ENCODE measurements at places on chromosomes 13 and 19.
A peak's percentile ranks its signal among the peaks of the same experiment; 100 is the strongest.

GRCh38 chr19:31185261-31185660, 164.0 kb downstream of the TSHZ3 start:
- DNase-seq, result no peak

DNA sequence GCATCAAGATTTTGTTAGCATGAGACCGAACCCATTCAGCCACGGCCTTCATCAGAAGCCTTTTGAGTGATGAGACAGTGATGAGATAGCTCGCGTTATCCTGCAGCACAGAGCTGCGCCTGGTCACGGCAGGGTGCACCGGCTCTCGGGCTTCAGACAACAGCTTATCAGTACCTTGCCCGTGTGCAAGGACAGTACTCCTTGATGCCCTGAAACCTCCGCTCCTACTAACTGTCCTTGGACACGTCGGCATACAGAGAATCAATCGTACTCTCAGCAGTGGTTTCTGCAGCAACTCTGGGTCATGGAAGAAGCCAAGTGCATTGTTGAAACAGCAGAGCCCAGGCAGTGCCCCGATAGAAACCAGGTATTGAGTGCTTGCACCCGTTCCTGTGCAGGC, 40.7 kb downstream of the IRS2 start:
- DNase-seq, result no peak

- DNase-seq, result no peak
These were observed 17.3 kb downstream of the ZSWIM4 start for GRCh38 chr19:13812544-13812943.

GRCh38 chr19:49718511-49718910, 27.6 kb downstream of the CPT1C start:
- no peak for DNase-seq

- DNase-seq, result no peak
These were observed 35.7 kb downstream of the TFDP1 start for GRCh38 chr13:113620036-113620796.

GRCh38 chr19:8618751-8619150, 8.2 kb upstream of the ADAMTS10 start:
- no peak for DNase-seq

- DNase-seq, result no peak
These were observed 2.1 kb upstream of the MISP3 start for GRCh38 chr19:14070268-14071050.

DNA sequence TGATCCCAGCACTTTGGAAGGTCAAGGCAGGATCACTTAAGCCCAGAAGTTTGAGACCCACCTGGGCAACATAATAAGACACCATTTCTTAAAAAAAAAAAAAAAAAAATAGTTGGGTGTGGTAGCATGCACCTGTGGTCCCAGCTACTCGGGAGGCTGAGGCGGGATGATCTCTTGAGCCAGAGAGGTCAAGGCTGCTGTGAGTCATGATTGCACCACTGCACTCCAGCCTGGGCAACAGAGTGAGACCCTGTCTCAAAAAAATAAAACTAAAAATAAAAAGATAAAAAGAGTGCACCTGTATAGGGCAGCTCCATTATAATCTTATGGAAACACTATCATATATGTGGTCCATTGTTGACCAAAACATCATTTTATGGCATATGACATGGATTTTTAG, 25.5 kb upstream of the STARD13 start:
- DNase-seq, result no peak

DNA sequence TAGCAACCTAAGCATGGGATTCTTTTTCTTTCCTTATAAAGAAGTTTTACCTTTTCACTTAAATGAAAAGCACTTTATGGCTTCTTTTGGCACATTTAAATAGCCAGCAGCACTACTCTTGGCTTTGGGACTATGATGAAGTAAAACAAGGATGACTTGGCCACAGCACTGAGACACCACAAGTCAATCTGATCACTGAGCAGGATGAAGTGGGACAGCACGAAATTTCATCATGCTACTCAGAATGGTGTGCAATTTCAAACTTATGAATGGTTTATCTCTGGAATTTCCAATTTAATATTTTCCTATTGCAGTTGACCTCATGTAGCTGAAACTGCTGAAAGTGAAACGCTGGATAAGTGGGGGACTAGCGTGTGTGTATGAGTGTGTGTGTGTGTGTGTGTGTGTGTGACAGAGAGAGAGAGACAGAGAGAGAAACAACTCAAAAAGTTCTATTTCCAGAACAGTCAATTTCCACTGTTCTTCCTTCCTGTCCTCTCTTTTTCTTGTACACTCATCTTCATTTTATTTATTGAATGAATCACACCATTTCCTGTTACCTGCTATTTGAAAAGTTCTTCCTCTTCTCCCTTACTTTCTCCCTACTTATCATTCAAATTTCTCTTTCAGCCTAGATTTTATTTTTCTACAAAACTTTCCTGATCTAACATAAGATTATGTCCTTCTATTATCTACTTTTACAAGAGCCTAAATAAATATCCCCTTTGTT, 414.2 kb upstream of the MIR17HG start:
- no peak for DNase-seq

DNA sequence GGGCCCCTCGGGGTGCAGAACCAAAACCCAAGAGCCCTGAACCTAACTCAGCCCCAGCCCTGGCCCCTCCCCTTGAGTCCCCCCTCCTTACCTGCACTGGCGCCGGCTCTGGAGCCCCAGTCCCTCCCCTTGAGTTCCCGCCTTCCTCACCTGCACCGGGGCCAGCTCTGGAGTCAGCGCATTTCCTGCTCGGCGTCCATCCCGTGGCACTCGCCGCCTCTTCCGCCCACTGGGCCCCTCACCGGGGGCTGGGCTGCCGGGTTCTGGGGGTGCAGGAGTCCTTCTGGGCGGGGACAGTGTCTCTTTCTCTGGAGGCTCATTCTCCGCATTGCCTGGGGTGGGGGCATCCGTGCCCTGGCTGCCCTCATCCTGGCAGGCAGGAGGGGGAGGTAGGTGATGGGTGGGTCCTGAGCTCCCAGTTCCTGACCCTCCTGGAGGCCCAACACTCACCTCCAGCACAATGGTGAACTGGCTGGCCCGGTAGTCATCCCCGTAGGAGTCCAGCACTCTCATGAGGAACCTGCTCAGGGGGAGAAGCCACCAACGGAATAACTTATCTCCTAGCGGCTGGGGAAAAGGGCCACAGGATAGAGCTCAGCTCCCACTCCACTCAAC, 5.3 kb downstream of the NDUFA3 start:
- no peak for DNase-seq

DNA sequence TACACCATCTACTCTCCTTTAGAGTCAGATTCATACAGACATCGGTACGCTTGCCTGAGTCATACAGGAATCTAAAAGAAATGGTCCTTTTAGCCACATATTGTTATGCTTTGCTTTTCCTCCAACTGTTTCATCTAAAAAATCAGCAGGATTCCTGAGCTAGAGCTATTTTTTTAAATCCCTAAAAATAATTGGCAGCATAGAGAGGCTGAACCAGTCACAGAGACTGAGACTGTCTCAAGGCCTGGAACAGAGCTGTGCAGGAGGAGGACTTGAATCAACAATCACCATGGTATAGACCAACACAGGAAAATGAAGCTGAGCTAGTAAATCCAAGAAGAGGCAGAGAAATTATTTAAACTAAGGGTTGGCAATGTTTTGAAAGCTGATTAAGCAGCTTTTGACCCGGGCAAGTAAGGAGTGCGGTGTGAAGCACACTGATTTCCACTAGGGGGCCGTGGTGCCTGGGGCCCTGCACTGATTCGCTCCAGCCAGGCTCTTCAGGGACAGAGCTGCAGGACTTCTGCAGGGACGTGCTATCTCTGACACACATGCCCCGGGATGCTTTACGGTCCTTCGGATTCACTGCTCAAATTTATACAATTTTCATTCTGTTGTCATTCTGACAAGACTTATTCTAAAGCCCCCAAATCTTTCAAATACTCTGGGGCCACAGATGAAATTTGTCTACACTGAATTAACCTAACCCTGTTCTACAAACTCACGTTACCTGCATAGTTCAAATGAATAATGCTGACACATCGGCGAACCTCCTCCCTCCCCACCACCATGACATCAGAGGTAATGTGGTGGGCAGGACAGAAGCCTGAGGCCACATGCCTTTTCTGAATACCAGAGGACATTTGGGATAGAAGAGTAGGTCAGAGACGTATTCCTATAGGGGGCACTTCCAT, 87.6 kb upstream of the SLC15A1 start:
- DNase-seq, result peak; percentile 38

DNA sequence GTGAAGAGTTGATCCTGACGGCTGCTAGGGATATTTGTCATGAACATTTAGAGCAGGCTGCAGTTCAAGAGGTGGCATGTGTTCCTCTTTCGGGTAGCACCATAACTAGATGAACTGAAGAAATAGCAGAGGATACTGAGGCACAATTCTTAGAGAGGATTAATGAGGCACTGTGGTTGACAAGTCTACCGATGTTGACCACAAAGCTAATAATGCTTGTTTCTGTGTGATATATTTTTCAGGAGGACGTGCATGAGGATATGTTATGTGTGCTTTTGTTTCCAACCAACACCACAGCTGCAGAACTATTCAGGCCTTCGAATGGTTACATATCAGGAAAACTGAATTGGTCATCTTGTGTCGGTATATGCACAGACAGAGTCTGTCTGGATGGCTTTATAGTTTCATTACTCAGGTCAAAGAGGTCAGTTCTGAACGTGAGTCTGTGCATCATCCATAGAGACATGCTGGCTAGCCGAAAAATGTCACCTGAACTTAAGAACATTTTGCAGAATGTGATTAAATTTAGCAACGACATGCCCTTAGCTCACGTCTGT, 210.1 kb upstream of the IRS2 start:
- no peak for DNase-seq

DNA sequence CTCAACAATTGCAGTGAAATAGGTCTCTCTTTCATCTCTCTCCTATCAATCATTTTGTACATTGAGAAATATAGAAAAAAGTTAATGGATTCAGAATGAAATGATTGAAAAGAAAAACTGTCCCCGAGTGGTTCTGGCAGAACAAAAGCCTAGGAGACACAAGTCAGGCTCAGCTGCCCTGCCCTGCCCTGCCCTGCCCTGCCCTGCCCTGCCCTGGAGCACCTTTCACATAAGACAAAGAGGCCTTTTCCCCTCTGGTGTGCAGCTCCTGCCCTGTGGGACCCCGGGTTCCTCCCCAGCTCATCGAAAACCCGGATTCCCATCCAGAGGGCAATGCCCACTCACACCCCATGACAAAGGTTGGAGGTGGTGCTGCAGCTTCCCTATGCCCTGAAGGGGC, 94.7 kb downstream of the TEX26 start:
- no peak for DNase-seq

GRCh38 chr13:94712812-94713560, 641 bp upstream of the SOX21 start:
- DNase-seq, result no peak

DNA sequence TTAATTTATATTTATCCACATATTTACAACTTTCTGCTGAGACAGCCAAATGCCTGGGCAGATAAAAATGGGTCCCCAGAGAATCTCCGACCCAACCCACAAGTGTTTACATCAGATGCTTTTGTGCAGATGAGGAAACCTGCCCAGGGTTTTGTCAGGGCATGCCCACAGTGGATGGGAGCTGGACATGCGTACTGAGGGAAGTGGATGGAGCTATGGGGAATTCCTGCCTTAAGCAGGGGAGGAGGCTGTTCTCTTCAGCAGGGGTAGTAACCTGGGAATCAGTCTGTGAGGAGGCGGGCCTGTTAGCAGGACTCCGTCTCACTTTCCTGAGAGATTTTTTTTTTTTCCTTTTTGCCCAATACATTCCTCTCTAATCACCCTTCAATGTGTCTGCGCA, 122.9 kb downstream of the RFC3 start:
- DNase-seq, result no peak

- DNase-seq, result no peak
These were observed 59.9 kb upstream of the ZNF85 start for GRCh38 chr19:20863176-20863575.

GRCh38 chr19:42095814-42096230, 19.9 kb downstream of the ZNF574 start:
- no peak for DNase-seq

DNA sequence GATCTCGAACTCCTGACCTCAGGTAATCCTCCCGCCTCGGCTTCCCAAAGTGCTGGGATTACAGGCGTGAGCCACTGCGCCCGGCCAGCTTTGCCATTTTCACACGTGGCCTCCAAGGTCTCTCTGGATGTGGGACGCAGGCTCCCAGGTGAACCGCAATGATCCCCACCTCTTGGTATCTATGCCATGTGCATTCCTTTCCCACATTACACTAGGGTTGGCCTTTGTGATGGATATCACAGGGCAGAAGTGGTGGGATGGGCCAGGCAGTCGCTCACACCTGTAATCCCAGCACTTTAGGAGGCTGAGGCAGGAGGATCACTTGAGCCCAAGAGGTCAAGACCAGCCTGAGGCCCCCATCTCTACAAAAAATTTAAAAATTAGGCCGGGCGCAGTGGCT, 22.4 kb downstream of the FGF21 start:
- no peak for DNase-seq

GRCh38 chr19:16771618-16772017, 52.0 kb downstream of the NWD1 start:
- DNase-seq, result peak; percentile 77

- no peak for DNase-seq
These were observed 5.0 kb upstream of the MTIF3 start for GRCh38 chr13:27455331-27455855.

DNA sequence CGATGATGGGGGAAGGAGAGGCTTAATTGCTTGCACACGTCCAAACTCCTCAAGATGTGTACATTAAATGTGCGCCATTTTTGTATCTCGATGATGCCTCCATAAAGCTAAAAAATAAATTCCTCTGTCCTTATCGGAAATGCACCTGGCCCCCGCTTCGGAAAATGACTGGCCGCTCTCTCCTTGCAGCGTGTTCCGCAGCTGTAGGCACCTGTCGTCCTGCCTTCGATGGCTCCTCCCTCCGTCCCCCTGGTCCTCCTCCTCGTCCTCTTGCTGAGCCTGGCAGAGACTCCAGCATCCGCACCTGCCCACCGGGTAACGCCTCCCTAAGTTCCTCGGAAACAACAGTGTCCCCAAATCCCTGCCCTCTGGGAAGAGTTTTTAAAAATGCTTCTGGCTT, 1.1 kb downstream of the GALP start:
- no peak for DNase-seq

- DNase-seq, result peak; percentile 34
These were observed 26.4 kb upstream of the ZNF507 start for GRCh38 chr19:32318884-32319520.

All from HuH-7.5 (cell line).